Stimulated activated CD8-positive, alpha-beta memory T cell treated with anti-CD3 and anti-CD28 coated beads, Interleukin-4, amount 100 ng/mL, for 1 hour (primary cell): ENCODE measurements at places on chromosomes 1 and 21.

- no peak for DNase-seq
Measured at GRCh38 chr1:112840631-112841624, 115.1 kb downstream of the SLC16A1 start.

GRCh38 chr1:1185101-1185765 is 11.6 kb downstream of the TTLL10 start:
- no peak for DNase-seq

- DNase-seq = no peak
Measured at GRCh38 chr1:109878531-109879104, 32.0 kb upstream of the CSF1 start.

- no peak for DNase-seq
Measured at GRCh38 chr1:204080163-204080903, 7.4 kb downstream of the SOX13 start.

GRCh38 chr21:34618941-34619340 is 4.0 kb upstream of the RCAN1 start:
- DNase-seq = no peak

DNA sequence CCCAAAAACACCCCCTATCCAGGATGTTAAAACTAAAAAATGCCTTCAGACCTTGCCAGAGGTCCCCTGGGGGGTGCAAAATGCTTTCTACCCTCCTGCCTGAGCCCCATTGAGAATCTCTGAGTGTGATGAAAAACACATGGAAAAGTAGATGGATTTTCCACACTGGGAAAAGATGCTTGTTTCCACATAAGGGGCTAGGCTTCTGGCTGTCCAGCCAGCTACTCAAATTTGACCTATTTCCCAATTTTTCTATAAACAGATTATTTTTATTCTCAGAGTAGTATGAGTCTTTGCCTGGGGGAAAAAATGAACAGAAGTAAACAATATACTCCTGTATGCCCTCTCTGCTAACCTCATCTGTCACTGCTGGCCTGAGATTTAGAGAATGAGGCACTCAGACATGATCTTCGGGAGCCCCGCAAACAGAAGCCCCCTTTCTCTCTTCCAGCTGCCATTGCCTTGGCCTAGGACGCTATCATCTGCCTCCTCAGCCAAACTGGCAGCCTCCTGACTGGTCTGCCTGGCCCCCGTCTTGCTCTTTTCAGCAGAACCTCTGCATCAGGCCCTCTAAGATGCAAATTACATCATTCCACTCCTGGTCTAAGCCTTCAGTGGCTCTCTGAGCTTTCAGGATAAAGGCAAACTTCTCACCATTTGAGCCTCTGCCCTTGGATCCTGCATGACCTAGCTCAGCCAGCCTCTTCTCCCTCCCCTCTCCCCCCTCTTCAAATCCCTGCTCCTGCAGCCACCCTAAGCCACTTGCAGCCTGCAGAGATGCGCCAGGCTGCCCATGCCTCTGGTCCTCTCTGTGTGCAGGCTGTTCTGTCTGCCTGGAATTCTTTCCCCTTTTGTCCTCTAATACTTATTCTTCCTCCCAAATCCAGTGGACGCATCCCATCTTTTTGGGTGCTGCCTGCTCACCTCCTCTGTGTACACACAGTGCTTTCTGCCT is 39.7 kb upstream of the TMEM125 start:
- DNase-seq = no peak

DNA sequence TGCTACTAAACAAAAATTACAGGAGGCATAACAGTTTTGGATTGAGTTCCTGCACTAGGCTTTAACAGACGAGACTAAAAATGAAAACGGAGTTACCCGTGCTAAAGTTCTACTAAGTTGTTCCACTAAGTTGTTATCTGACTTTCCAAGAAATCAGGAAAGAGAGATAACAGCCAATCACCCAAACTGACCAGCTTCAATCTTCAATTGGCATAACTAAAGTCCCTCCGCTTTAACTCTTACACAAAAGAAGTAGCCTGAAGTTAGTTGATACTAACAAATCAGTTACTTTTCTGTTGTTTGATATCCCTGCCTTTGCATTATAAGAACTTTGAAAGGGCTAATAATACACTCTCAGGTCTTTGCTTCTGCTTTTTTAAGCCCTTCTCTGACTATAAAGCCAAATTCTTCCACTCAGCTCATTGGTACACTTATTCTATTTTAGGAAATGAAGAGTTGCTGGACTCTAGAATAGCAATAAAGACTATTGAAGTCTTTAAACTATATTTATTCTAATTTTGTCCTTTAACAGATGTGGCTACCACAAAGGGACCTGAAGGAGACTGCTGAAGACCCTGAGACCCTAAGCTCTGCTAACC is 61.3 kb downstream of the TESK2 start:
- DNase-seq = no peak

DNA sequence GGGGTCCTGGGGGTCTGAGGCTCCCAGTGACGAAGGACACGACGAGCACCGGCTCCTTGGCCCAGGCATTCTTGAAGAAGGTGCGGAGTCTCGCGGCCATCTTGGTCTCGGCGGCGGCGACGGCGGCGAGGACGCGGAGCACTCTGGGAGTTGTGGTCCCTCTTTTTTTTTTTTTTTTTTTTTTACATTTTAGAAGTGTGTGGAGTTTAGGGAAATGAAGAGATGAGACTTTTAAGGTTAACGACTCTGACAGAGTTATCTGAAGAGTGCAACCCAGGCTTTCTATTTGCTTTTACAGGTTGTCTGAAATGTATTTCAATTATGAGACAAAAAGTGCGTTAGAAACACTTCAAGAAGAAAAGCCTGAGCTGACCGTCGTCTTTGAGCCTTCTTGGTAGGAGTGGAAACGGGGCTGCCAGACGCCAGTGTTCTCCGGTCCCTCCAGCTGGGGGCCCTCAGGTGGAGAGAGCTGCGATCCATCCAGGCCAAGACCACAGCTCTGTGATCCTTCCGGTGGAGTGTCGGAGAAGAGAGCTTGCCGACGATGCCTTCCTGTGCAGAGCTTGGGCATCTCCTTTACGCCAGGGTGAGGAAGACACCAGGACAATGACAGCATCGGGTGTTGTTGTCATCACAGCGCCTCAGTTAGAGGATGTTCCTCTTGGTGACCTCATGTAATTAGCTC is 9.7 kb downstream of the OR2B11 start:
- DNase-seq = peak; percentile 4
